ENCODE measurements at places on chromosomes 1 and 21. TPM values are rescaled to one million over a fixed set of nuclear protein-coding genes. Genes with fewer than 3 reads are reported as not detected.

- H3K4me3 ChIP-seq, result no peak overlapping the region
- no peaks in the 10 kb centered on the region for H3K36me3 ChIP-seq
- DNase-seq, result no peak
- no peak overlapping the region for H3K27ac ChIP-seq
These were observed 128.4 kb upstream of the SOD1 start for GRCh38 chr21:31530897-31531705.

IFFO2 gene
- total RNA-seq, result 22.7 TPM

GRCh38 chr1:110765640-110766335 lies 91.0 kb upstream of the KCNA3 start:
- H3K36me3 ChIP-seq, result no peaks in the 10 kb centered on the region
- peaks cover 9% of the 10 kb centered on the region for H3K4me1 ChIP-seq
- no peak overlapping the region for H3K27ac ChIP-seq
- H3K4me3 ChIP-seq, result no peak overlapping the region

- no peaks in the 10 kb centered on the region for H3K27me3 ChIP-seq
- DNase-seq, result no peak
- H3K36me3 ChIP-seq, result peaks cover 4% of the 10 kb centered on the region
- H3K4me3 ChIP-seq, result no peak overlapping the region
These were observed 194.4 kb downstream of the EIF4G3 start for GRCh38 chr1:20982316-20982715.

DNA sequence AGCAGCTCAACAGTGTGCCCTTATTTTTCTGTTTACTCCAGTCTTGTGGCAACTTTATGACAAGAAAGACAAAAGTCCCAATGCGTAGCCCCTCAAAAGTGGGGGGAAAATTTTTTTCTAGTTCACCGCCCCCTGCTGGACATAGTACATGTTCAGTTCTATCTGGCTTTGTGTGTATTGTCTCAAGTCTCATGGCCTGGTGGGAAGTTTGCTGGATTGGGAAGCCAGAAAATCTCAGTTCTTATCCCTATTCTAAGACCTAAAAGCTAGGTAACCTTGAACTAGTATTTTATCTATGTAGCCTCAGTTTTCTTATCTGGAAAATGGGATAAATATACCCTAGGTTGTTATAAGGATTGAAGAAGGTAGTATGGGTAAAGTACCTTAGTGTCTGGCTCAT lies 55.8 kb upstream of the LDLRAP1 start:
- H3K27me3 ChIP-seq, result no peaks in the 10 kb centered on the region
- no peaks in the 10 kb centered on the region for H3K4me1 ChIP-seq
- peaks cover 40% of the 10 kb centered on the region for H3K36me3 ChIP-seq
- peak; percentile 28 for DNase-seq

- peak within 1 kb of the TSS; percentile 83 for H3K27ac ChIP-seq
- H3K27me3 ChIP-seq, result peaks cover 30% of the 10 kb centered on the region
- DNase-seq, result no peak
- peaks cover 11% of the 10 kb centered on the region for H3K4me1 ChIP-seq
- H3K36me3 ChIP-seq, result no peaks in the 10 kb centered on the region
These were observed at the start of gene KMO for GRCh38 chr1:241532162-241532531. Gene KMO (plus strand): TSS chr1:241532378. CDS start chr1:241532445, 67 bp downstream.

DNA sequence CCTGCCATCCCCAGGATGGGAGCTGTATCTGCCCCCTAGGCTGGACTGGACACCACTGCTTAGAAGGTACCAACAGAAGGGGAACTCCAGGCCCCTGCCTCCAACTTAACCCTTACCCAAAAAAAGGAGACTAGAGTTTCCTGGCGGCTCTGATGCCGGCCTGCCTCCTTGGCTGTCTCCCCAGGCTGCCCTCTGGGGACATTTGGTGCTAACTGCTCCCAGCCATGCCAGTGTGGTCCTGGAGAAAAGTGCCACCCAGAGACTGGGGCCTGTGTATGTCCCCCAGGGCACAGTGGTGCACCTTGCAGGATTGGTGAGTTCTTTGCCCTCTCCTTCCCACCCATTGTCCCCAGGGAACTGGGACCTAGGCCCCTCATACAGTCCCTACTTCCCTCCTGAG lies 8.1 kb upstream of the LRRC71 start:
- H3K36me3 ChIP-seq, result no peaks in the 10 kb centered on the region
- no peak overlapping the region for H3K27ac ChIP-seq
- DNase-seq, result no peak
- no peaks in the 10 kb centered on the region for H3K4me1 ChIP-seq
- no peak overlapping the region for H3K4me3 ChIP-seq

- no peaks in the 10 kb centered on the region for H3K4me1 ChIP-seq
- no peak overlapping the region for H3K4me3 ChIP-seq
- no peaks in the 10 kb centered on the region for H3K36me3 ChIP-seq
- no peaks in the 10 kb centered on the region for H3K27me3 ChIP-seq
- H3K27ac ChIP-seq, result no peak overlapping the region
These were observed 106.8 kb downstream of the AK5 start for GRCh38 chr1:77388661-77389060.

DNA sequence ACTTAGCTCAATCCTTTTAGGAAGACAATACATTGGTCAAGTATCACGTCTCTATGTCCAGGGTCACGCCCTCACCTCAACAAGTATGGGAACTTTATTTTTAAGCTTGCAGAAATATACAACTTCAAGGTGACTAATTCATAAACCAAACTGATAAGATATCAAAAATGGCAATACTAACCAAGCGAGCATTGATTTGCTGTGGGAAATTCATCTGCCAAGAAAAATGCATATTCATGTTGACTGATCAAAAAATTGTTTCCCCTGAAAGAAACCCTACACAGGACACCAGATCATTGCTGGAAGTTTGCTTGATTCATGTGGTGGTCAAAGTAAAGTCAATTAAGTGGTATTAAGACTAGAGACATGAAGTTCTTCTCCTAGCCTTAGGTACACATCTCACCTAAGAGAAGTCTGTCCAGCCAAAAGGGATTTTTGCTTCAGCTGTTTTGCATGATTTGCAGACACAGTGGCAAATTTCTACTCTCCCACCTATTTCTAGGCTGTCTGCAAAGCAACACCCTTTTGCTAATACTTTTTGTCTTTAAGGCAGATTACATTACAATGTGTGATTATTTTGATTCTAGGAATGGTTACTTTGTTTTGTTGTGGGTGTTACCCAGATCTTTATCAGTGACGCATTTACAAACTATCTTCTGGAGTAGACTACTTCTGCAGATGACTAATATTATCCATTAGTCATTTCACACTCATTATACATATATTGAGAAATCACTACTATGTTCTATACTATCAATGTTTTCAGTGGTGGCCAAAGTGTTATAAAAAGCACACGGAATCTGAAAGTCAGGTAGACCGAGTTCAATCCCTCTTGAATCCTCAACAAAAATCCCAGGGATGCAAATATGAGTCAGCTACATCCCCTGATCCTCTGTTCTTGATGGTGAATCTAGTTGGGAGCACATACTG lies 12.4 kb downstream of the SAMSN1 start:
- peak overlapping the region; percentile 81 for H3K4me3 ChIP-seq
- H3K27ac ChIP-seq, result peak overlapping the region; percentile 97
- H3K27me3 ChIP-seq, result no peaks in the 10 kb centered on the region
- H3K36me3 ChIP-seq, result peaks cover 64% of the 10 kb centered on the region
- H3K4me1 ChIP-seq, result peaks cover 77% of the 10 kb centered on the region

Measured in activated CD4-positive, alpha-beta memory T cell treated with anti-CD3 and anti-CD28 coated beads, Interleukin-2, amount 10 ng/mL, durations not matched to agents 7 days and 5 days (primary cell).